Bronchus fibroblast of lung (primary cell): ENCODE measurements at places on chromosomes 7 and 10. TPM values are rescaled to one million over a fixed set of nuclear protein-coding genes. Genes with fewer than 3 reads are reported as not detected.

ZMIZ1 gene
- total RNA-seq: 18.7 and 18.8 TPM in 2 replicates

HMX2 gene
- total RNA-seq: not detected in 2 replicates

GIMAP7 gene
- total RNA-seq: not detected in 2 replicates

ADCY1 gene
- total RNA-seq: 0.15 and 0.17 TPM in 2 replicates

FAM131B gene
- total RNA-seq: 0.84 and 1.0 TPM in 2 replicates

SLC39A12 gene
- total RNA-seq: not detected in 2 replicates

VAX1 gene
- total RNA-seq: not detected in 2 replicates

ZNF736 gene
- total RNA-seq: 1.9 and 3.0 TPM in 2 replicates

EPDR1 gene
- total RNA-seq: 5.5 and 6.1 TPM in 2 replicates

TMEM72 gene
- total RNA-seq: not detected in 2 replicates

ARHGEF35 gene
- 0.84 and 0.89 TPM in 2 replicates for total RNA-seq

MKX gene
- total RNA-seq: 1.0 and 1.2 TPM in 2 replicates

AGAP5 gene
- total RNA-seq: 2.5 TPM in 2 replicates

CADPS2 gene
- total RNA-seq: 4.3 and 5.7 TPM in 2 replicates

H2BK1 gene
- total RNA-seq: not detected in 2 replicates

ABCB4 gene
- total RNA-seq: 0.15 and 0.17 TPM in 2 replicates

WDR37 gene
- 10.1 and 10.6 TPM in 2 replicates for total RNA-seq

MSRB2 gene
- total RNA-seq: 21.3 and 23.5 TPM in 2 replicates

SCART1 gene
- total RNA-seq: 0.15 and 0.34 TPM in 2 replicates

C7orf25 gene
- total RNA-seq: 4.5 and 8.1 TPM in 2 replicates

BMPER gene
- 0.34 and 0.74 TPM in 2 replicates for total RNA-seq

OPN4 gene
- not detected in 2 replicates for total RNA-seq

RNF148 gene
- total RNA-seq: not detected in 2 replicates

VENTX gene
- total RNA-seq: not detected in 2 replicates

RABGEF1 gene
- 18.3 and 21.0 TPM in 2 replicates for total RNA-seq

HMX3 gene
- total RNA-seq: not detected in 2 replicates

COG5 gene
- 27.9 and 38.4 TPM in 2 replicates for total RNA-seq

NUDT1 gene
- total RNA-seq: 71.8 and 88.9 TPM in 2 replicates

DNAJC1 gene
- total RNA-seq: 24.7 and 54.6 TPM in 2 replicates

AHCYL2 gene
- total RNA-seq: 1.9 and 2.4 TPM in 2 replicates

FZD1 gene
- total RNA-seq: 9.4 and 10.3 TPM in 2 replicates

IFIT1B gene
- total RNA-seq: not detected in 2 replicates

EN2 gene
- total RNA-seq: not detected in 2 replicates

PDE1C gene
- total RNA-seq: 2.9 and 3.0 TPM in 2 replicates

KBTBD2 gene
- total RNA-seq: 17.5 and 18.0 TPM in 2 replicates

PCLO gene
- total RNA-seq: 0.17 and 0.30 TPM in 2 replicates

IDI2 gene
- not detected in 2 replicates for total RNA-seq

NEUROD6 gene
- total RNA-seq: not detected in 2 replicates

TAS2R3 gene
- total RNA-seq: not detected in 2 replicates

TMEM196 gene
- under 0.01 TPM in 1 of 2 replicates, not detected in the other for total RNA-seq

C10orf88 gene
- total RNA-seq: 5.4 and 5.8 TPM in 2 replicates

ECHS1 gene
- 94.8 and 105 TPM in 2 replicates for total RNA-seq

APBB1IP gene
- total RNA-seq: not detected in 2 replicates

SCIN gene
- total RNA-seq: not detected in 2 replicates

DNAJC9 gene
- total RNA-seq: 52.0 and 64.2 TPM in 2 replicates

SLC13A1 gene
- total RNA-seq: not detected in 2 replicates

RASSF4 gene
- total RNA-seq: 6.1 and 6.5 TPM in 2 replicates

CREB5 gene
- total RNA-seq: 5.4 and 5.9 TPM in 2 replicates

NKX1-2 gene
- not detected in 2 replicates for total RNA-seq

RAPGEF5 gene
- total RNA-seq: 0.15 and 0.34 TPM in 2 replicates

GALNT17 gene
- under 0.01 TPM in 2 replicates for total RNA-seq

ARPC1A gene
- total RNA-seq: 260 and 302 TPM in 2 replicates

STEAP1B gene
- total RNA-seq: 23.0 and 24.7 TPM in 2 replicates
